ENCODE measurements at places on chromosomes 7 and 10. TPM values are rescaled to one million over a fixed set of nuclear protein-coding genes. Genes with fewer than 3 reads are reported as not detected.
A peak's percentile ranks its signal among the peaks of the same experiment; 100 is the strongest.

The IMMP2L gene
- total RNA-seq, result 28.6 TPM

GRCh38 chr7:44979481-44980392 lies 922 bp upstream of the MYO1G start:
- no peak overlapping the region for H3K4me3 ChIP-seq
- peaks cover 28% of the 10 kb centered on the region for H3K4me1 ChIP-seq
- H3K36me3 ChIP-seq, result peaks cover 53% of the 10 kb centered on the region
- H3K27me3 ChIP-seq, result no peaks in the 10 kb centered on the region
- no peak overlapping the region for H3K27ac ChIP-seq
- DNase-seq, result no peak

The GNGT1 gene
- total RNA-seq, result not detected

DNA sequence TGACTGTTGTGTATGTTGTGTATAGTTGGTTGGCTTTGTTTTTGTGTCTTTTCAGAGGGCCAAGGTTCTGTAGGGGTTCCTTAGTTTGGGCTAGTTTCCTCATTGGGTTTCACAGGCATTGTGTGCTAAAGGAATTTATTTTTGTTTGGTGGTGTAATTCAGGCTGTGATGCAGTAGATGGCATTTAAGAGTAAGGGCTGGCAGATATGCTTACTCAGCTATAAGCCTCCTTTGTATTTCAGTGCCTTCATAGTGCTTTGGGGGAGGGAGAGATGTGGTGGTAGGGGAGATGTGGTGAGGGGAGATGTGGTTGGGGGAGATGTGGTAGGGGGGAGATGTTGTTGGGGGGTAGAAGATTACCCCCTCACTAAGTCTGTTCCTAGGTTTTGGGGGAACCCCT lies 91.7 kb downstream of the SLC25A40 start:
- no peaks in the 10 kb centered on the region for H3K36me3 ChIP-seq
- DNase-seq, result no peak
- no peaks in the 10 kb centered on the region for H3K4me1 ChIP-seq
- no peak overlapping the region for H3K27ac ChIP-seq
- no peak overlapping the region for H3K4me3 ChIP-seq

DNA sequence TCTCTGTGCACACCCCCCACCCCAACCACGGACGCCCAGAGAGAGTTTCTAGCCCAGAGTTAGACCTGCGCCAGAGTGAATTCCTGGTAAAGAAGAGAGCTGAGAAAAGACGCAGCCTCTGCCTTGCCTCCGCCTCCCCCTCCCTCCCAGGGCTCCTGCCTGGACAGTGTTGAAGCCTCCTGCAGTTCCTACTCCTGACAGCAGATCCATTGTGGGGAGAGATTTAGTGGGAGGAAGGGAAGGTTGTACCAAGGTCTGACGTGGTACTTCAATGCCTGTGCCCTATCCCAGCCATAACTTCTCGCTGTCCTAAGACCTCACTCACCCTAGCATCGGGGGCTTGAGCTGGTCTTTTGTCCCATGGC lies 952 bp downstream of the SRRM3 start:
- H3K27ac ChIP-seq, result no peak overlapping the region
- H3K4me1 ChIP-seq, result no peaks in the 10 kb centered on the region
- peaks cover 47% of the 10 kb centered on the region for H3K27me3 ChIP-seq
- no peaks in the 10 kb centered on the region for H3K36me3 ChIP-seq

DNA sequence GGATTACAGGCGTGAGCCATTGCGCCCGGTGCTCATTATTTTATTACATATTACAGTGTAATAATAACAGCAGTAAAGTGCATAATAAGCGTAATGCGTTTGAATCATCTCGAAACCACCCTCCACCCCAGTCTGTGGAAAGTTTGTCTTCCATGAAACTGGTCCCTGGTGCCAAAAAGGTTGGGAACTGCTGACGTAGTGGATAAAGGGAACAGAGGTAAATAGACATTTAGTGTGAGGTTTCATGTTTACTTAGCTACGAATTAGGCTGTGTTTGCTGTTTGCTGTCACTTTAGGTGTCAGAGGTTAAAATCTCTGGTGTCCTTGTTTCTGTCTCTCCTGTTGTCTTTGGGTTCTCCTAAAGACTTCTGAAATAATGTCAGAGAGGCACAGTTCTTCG lies 60.3 kb upstream of the SLC39A12 start:
- no peaks in the 10 kb centered on the region for H3K36me3 ChIP-seq
- peaks cover 9% of the 10 kb centered on the region for H3K27me3 ChIP-seq
- H3K27ac ChIP-seq, result no peak overlapping the region

DNA sequence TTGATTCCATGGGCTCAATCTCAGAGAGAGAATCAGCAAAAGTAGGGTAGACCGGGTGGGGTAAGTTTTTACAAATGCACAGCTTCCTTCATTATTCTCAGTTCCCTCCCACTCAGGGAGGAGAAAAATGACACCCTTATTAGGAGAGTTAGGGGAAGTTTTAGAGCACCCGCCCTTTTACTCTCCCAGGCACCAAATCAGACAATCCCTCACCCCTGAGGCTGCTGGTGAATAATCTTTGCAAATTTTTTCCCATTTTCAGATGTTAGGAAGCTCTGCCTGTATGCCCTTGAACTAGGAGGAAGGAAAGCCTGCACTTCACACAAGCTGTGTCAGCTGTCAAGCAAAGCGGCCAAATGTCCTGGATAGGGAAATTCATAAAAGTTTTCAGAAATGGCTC lies 834.9 kb downstream of the GRID1 start:
- no peak overlapping the region for H3K27ac ChIP-seq
- H3K27me3 ChIP-seq, result no peaks in the 10 kb centered on the region
- H3K36me3 ChIP-seq, result no peaks in the 10 kb centered on the region
- H3K4me1 ChIP-seq, result peaks cover 16% of the 10 kb centered on the region

The TDRD1 gene
- total RNA-seq, result not detected

- no peak overlapping the region for H3K27ac ChIP-seq
- H3K27me3 ChIP-seq, result no peaks in the 10 kb centered on the region
- H3K4me1 ChIP-seq, result peaks cover 49% of the 10 kb centered on the region
Measured at GRCh38 chr7:18541181-18541870, 45.8 kb downstream of the HDAC9 start.

DNA sequence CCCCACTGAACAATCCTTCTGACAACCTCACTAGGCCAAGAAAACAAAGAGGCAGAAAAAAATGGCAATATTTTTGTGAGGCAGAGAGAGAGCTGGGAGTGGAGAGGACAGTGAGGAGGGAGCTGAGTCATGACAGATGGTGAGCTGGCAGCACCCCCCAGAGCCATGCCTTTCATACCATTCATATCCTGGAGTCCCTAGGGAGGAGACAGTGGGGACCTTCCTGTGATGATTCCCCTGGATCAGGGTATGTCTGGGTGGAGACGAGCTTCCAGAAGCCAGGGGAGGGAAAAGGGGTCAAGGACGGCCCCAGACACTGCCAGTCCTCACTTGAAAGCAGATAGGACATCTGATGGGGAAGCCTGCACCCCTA lies 160.5 kb downstream of the ADAM12 start:
- DNase-seq, result no peak
- H3K36me3 ChIP-seq, result no peaks in the 10 kb centered on the region
- H3K27ac ChIP-seq, result no peak overlapping the region
- no peak overlapping the region for H3K4me3 ChIP-seq

The ELMO1 gene
- not detected for total RNA-seq

- DNase-seq, result no peak
- H3K27ac ChIP-seq, result no peak overlapping the region
- H3K4me3 ChIP-seq, result no peak overlapping the region
- H3K27me3 ChIP-seq, result no peaks in the 10 kb centered on the region
Measured at GRCh38 chr7:80977751-80978150, 58.9 kb upstream of the SEMA3C start.

DNA sequence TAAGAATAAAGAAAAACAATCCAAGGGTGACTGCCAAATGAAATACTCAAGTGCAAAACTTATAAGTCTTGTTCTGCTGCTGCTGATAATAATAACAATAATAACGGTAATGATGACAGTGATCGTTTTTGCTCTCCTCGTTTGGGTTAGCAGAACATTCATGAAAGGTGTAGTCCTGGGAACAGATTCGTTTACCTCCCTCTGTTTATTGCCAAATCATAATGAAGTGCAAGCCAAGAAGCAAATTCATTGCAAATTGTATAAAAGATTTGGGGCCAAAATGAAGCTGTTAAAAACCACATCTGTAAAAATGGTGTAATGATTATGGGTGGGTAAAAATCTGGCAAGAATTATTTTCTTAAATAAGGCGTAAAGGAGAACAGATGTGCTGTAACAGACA lies 587.2 kb upstream of the MKI67 start:
- DNase-seq, result no peak
- H3K36me3 ChIP-seq, result no peaks in the 10 kb centered on the region
- H3K27ac ChIP-seq, result no peak overlapping the region
- no peak overlapping the region for H3K4me3 ChIP-seq
- no peaks in the 10 kb centered on the region for H3K4me1 ChIP-seq

DNA sequence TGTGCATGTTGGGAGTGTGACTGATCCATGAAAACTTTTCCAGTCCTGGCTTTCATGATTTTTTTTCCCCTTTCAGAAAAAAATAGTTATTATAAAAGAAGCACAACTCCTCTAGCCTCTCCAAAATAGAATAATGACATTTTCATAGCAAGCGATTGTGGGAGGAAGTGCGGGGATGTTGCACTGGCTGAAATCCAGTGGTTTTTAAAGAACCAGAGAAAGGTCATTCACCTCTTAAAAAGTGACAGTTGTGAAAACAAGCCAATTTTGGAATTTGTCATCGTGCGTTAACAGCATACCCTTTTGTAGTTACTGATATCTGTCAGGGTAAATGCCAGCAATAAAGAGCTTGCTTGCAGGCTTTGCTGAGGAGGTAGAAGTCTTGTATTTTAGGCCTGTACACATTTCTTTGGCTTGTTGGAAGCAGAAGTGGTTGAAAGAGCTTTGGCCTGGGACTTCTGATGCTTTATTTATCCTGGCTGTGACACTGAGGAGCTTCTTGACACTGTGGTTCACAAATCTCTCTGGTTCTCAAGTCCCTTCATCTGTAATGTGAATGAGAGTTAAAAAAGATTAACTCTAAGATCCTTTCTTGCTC lies 545.9 kb downstream of the REEP3 start:
- H3K27me3 ChIP-seq, result peaks cover under 1% of the 10 kb centered on the region
- no peaks in the 10 kb centered on the region for H3K36me3 ChIP-seq
- H3K4me1 ChIP-seq, result no peaks in the 10 kb centered on the region
- H3K27ac ChIP-seq, result no peak overlapping the region
- no peak overlapping the region for H3K4me3 ChIP-seq

The SLC16A12 gene
- 1.2 TPM for total RNA-seq

GRCh38 chr7:12066004-12066403 lies 145.1 kb upstream of the TMEM106B start:
- H3K4me1 ChIP-seq, result peaks cover 46% of the 10 kb centered on the region
- H3K4me3 ChIP-seq, result peak overlapping the region; percentile 46
- peak overlapping the region; percentile 98 for H3K27ac ChIP-seq
- peak; percentile 46 for DNase-seq
- peaks cover 21% of the 10 kb centered on the region for H3K36me3 ChIP-seq

DNA sequence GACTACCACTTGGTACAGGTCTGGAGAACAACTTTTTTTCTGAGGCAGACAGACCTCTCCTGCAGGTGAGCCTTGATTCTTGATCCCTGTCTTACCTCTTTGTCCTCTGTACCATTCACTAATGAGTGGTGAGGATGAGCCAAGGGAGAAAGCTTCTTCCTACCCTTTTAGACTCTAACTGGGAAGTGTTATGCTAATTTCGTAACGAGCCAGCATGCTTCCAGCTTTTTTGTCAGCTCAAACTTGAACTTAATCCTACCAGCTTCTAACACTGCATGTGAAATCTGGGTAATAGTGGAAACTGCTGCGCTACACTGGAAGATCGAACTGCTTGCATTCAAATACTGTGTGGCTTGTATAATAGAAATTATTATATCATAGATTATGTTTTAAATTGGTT lies 87.0 kb downstream of the NEUROD6 start:
- H3K27me3 ChIP-seq, result peaks cover 80% of the 10 kb centered on the region
- no peaks in the 10 kb centered on the region for H3K36me3 ChIP-seq
- no peak for DNase-seq
- H3K27ac ChIP-seq, result no peak overlapping the region
- H3K4me1 ChIP-seq, result no peaks in the 10 kb centered on the region

- H3K27ac ChIP-seq, result no peak overlapping the region
- no peaks in the 10 kb centered on the region for H3K36me3 ChIP-seq
- DNase-seq, result no peak
- H3K4me1 ChIP-seq, result no peaks in the 10 kb centered on the region
- H3K4me3 ChIP-seq, result no peak overlapping the region
Measured at GRCh38 chr7:93036807-93037206, 81.0 kb downstream of the SAMD9 start.

DNA sequence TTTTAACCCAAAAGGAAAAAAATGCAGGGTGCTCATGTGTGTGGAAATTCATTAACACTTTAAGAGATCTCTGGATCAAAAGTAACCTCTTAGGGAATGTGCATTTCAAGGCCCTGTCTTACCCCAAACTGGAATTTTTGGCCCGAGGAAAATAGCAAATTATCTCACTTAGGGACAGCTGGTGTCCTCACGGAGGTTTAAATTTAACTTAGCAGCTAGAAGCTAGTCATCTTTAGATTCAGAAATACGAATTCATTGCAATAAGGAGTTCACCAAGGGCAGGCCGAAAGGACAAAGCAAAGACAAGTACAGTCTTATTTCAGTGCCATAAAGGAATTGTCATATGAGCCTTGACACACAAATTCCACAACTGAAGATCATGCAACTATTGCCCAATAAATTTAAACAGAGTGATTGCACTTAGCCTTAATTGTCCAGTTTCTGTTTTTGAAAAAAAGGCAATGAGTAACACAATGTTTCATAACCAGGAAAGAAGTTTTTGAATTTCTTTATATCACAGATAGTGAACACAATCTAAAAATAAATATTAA lies 22.4 kb upstream of the SEMA3C start:
- no peaks in the 10 kb centered on the region for H3K27me3 ChIP-seq
- peak overlapping the region; percentile 25 for H3K4me3 ChIP-seq
- DNase-seq, result no peak
- H3K4me1 ChIP-seq, result peaks cover 29% of the 10 kb centered on the region
- H3K36me3 ChIP-seq, result peaks cover 4% of the 10 kb centered on the region
- H3K27ac ChIP-seq, result peak overlapping the region; percentile 89

The CFTR gene
- total RNA-seq, result 267 TPM

GRCh38 chr7:71145906-71146901 lies 14.3 kb downstream of the GALNT17 start:
- no peaks in the 10 kb centered on the region for H3K27me3 ChIP-seq
- H3K4me1 ChIP-seq, result no peaks in the 10 kb centered on the region
- no peak overlapping the region for H3K4me3 ChIP-seq
- peaks cover 3% of the 10 kb centered on the region for H3K36me3 ChIP-seq
- DNase-seq, result no peak
- H3K27ac ChIP-seq, result no peak overlapping the region

The CCDC186 gene
- total RNA-seq, result 12.8 TPM

GRCh38 chr10:18606051-18606695 lies 45.2 kb downstream of the NSUN6 start:
- peaks cover 9% of the 10 kb centered on the region for H3K4me1 ChIP-seq
- DNase-seq, result no peak
- no peaks in the 10 kb centered on the region for H3K27me3 ChIP-seq

- H3K4me3 ChIP-seq, result no peak overlapping the region
- H3K27ac ChIP-seq, result no peak overlapping the region
- H3K27me3 ChIP-seq, result peaks cover 24% of the 10 kb centered on the region
- no peak for DNase-seq
- no peaks in the 10 kb centered on the region for H3K36me3 ChIP-seq
- peaks cover 11% of the 10 kb centered on the region for H3K4me1 ChIP-seq
Measured at GRCh38 chr10:13092291-13093102, 7.5 kb upstream of the OPTN start.

The LRRC18 gene
- not detected for total RNA-seq

The CYP3A7 gene
- total RNA-seq, result 0.86 TPM

The HMX3 gene
- not detected for total RNA-seq

Data from Calu3 (cell line).